ENCODE measurements at places on chromosomes 2 and 18.

DNA sequence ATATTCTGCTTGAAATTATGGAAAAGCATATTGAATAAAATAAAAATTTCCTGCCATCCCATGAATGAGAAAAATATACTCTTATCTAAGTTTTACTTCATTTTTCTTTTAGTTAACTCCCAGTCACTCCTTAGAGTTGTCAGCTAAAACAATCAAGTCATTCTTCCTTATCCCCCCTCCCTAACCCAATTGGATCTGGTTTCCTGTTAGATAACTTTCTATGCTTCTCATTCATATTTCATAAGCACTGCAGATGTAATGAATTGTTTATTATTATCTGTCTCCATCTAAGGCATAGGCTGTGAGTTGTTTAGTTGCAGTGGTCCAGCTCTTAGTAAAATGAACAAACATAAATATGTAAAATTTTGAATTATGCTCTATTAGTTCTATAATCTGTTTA, 244.0 kb upstream of the GCFC2 start:
- no peak for DNase-seq

DNA sequence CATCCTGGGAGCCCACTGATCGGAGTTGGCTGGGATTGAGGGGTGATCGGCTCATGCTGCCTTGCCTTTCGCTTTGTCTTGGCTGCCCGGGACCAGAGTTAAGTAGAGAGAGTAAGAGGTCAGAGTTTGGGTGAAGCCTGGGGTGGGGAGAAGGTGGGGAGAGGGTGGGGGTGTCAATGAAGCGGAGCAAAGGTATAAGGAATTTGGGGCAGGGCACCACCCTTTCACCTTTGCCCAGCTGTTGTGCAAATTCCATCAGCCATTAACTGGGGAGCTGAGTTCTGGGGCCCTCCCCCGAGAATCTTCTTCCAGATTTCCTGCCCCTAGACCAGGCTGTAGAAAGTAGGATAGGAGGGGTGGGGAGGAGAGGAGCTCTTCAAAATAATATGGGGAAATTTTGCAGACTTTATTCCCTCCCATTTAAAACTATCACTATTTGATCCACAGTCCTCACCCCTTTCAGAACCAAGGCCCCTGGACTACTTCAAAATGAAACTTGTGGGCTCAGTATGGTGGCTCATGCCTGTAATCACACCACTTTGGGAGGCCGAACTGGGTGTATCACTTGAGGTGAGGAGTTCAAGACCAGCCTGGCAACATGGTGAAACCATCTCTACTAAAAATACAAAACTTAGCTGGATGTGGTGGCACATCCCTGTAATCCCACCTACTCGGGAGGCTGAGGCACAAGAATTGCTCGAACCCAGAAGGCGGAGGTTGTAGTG, at the start of gene SLC23A3:
Gene SLC23A3, minus strand, starts transcription at position 100 of the 725 bp plus-strand sequence. Its CDS starts 45 bp downstream, at position 55.
- no peak for DNase-seq

GRCh38 chr2:173229086-173229485, 125.6 kb upstream of the CDCA7 start:
- no peak for DNase-seq

- no peak for DNase-seq
Observed at GRCh38 chr2:42834161-42834560, 41.8 kb upstream of the HAAO start.

- no peak for DNase-seq
Observed at GRCh38 chr2:127146820-127147502, 40.0 kb upstream of the BIN1 start.

GRCh38 chr2:109478906-109479493, 134.8 kb downstream of the SEPTIN10 start:
- no peak for DNase-seq

- DNase-seq = no peak
Observed at GRCh38 chr18:73826098-73826497, 321.5 kb downstream of the FBXO15 start.

GRCh38 chr2:11753452-11753885, 7.0 kb downstream of the LPIN1 start:
- DNase-seq = no peak

DNA sequence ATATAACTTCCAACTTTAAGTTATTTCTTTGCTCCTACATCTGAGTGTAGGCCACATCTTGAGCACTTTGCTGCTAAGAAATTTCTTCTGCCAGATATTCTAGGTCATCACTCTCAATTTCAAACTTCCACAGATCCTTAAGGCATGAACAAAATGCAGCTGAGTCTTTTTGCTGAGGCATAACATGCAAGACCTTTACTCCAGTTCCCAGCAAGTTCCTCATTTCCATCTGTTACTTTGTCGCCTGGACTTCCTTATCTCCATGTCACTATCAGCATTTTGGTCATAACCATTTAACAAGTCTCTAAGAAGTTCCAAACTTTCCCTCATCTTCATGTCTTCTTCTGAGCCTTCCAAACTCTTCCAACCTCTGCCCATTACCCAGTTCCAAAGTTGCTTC, 1077.3 kb upstream of the TMEFF2 start:
- no peak for DNase-seq

DNA sequence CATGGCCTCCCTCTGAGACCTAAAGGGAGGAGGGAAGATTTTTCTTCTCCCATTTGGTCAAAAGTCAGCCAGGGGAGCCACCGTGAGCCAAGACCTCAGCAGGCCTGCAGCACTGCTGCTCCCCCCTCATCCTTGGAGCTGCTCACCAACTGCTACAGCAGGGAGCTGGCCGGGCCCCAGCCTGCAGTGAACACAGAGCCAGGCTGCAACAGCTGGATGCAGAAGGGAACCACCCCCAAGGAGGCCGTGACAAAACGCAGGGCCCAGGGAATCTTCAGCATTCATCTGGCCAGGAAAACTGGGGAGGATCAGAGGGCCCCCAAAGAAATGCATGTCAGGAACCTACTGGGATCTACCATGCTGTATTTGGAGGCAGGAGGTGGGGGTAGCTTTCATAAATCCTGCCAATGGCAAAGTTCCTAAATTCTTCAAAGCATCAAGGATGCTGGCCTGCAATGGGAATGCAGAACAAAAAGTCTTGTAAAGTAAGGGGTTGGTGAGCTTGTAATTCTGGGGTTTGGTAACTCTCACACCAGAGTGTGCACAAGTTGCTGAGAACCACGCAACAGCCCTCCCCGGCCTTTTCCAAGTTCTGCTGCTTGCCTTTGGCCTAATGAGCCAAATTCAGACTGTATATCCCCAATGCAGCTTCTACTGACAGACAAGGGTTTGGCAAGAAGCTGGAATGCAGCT, 61.0 kb downstream of the CACNB4 start:
- DNase-seq = no peak

GRCh38 chr2:792687-793086, 115.5 kb upstream of the TMEM18 start:
- DNase-seq = no peak

DNA sequence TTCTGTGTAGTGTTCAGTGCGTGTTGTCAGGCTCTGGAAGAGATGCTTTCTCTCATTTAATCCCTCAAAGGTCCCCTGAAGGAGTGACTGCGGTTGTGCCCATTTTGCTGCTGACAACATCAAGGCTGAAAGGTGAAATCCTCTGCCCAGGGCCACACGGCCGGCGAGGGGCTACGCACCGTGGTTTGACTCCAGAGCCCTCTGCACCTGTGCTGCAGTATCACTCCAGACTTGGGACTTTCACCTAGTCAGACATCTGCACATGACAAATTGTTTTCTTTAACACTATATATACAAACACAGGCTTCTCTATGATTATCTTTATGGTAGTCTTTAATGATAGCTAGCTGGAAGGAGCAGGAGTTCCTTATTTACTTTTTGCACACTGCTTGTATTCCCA, 90.2 kb downstream of the ARMC9 start:
- DNase-seq = no peak

- DNase-seq = no peak
Observed at GRCh38 chr2:120485096-120485495, 139.2 kb downstream of the INHBB start.

GRCh38 chr2:101446869-101447268, 28.0 kb downstream of the RFX8 start:
- no peak for DNase-seq

- no peak for DNase-seq
Observed at GRCh38 chr18:68355637-68356036, 359.3 kb downstream of the TMX3 start.

DNA sequence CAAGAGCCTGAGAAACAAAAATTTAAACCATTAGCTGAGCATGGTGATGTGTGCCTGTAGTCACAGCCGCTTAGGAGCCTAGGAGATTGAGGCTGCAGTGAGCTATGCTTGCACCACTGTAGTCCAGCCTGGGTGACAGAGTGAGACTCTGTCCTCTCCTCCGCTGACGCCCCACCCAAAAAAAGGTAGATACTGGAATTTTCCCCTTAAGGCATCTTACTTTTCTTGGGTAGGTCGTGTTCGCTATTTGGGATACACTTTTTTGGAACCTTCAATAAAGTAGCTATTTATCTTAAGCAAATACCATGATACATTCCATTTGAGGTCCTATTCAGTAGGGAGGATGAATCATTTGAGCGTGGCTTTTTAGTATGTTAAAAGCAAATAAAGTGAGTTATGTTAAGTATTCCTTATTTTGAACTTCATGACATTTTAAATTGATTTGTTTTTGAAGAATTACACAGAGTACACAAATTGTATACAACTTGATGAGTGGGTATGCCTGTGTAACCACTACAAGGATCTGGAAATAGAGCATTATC, 38.7 kb downstream of the RALBP1 start:
- DNase-seq = no peak

- no peak for DNase-seq
Observed at GRCh38 chr18:9688036-9688741, 19.9 kb upstream of the RAB31 start.

DNA sequence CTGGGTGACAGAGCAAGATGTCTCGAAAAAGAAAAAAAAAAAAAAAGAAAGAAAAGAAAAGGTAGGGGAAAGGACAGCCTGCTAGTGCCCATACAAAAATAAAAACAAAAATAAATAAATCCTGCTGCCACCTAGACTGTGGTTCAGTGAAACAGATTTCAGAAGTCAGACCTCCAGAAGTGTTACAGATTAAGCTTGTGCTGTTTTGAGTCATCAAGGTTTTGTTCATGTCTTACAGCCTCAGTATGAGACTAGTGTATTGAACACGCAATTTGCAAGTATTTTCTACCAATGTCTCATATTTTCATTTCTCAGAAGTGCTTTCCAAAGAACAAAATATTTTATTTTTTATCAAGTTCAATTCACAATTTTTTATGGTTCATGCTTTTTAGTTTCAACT, 720.4 kb upstream of the GYPC start:
- no peak for DNase-seq

DNA sequence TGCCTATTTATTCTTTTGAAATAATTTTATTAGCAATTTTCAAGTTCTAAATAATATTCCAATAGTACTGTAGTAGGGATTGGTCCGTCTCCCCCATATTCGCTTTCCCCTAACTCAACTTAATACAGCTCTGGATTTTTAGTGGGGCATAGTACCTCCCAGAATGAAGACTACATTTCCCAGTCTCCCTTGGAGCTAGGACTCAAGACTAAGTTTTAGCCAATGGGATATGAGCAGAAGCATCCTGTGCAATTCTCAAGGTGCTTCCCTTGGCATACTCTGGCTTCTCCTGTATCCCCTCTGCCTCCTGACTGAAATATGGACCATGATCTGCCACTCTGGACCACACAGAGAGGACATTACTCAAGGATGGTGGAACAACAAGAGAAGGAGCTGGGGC, 24.1 kb downstream of the ST3GAL5 start:
- DNase-seq = no peak

DNA sequence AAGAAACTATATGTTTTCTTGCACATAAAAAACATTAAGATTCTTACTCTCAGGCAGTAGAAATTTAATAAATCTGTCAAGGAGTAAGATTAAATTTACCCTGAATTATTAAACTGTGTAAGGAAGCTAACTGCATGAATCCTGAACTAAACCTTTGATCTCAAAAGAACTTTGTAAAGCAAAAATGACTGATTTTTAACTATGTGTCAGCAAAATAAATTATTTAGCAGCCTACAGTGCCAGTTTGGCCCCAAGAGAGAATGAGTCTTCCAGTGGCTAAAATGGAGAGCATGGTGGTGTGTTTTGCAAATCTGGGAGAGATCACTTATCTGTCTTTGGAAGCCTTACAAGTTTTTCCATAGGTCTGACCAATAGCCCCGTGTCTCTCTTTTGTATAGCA, 190.7 kb downstream of the THSD7B start:
- DNase-seq = no peak

GRCh38 chr2:153028626-153029025, 310.2 kb downstream of the ARL6IP6 start:
- DNase-seq = no peak

GRCh38 chr18:13611142-13611600, 115.2 kb downstream of the FAM210A start:
- DNase-seq = no peak

DNA sequence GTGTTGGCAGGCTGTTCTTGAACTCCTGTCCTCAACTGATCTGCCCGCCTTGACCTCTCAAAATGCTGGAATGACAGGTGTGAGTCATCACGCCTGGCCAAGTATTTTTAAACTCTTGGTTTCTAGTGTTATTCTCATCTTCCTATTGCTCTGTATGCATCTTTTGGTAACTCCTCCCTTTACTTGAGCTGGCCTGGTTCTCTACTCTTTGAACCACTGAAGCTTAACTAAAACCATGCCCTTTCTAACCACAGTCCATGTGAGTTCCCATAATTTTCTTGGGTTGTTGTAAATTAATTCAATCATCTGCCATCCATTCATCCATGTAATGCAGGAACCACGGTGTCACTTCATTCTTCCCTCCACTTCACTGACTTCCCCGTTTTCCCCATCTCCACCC, 1131.3 kb downstream of the DPP10 start:
- DNase-seq = no peak

GRCh38 chr2:98568161-98568956, 40.0 kb downstream of the COA5 start:
- no peak for DNase-seq

GRCh38 chr2:16744521-16744920, 78.9 kb upstream of the CYRIA start:
- DNase-seq = no peak

- DNase-seq = no peak
Observed at GRCh38 chr2:44931198-44931780, 10.2 kb upstream of the SIX3 start.

- DNase-seq = no peak
Observed at GRCh38 chr2:173931751-173932150, 33.4 kb downstream of the SP3 start.

DNA sequence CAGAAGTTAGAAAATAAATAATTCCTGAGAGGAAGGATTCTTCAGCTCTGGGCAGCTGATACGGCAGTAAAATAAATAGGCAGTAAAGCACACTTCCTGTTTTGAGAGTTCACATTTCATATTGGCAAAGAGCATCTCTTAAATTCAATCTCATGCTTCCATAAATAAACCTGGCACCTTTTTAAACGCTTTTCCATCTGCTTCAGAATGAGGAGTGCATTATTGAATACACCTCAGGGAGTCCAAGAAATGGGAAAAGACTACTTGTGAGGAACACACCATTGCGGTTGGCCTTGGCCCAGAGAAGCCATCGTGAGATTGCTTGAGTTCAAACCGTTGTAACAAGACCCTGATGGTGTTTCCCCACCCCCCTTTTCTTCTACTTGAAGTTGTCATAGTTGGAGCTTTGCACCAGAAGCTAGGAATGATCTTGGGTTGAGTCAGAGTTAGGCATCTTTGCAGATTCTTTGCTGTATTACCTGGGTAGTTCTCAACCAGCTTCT, 123.9 kb downstream of the RDH14 start:
- DNase-seq = no peak

GRCh38 chr2:218233543-218233942, 16.6 kb downstream of the ARPC2 start:
- no peak for DNase-seq

- no peak for DNase-seq
Observed at GRCh38 chr2:49154140-49154539, at the start of gene FSHR. FSHR (minus strand) TSS chr2:49154515; CDS start chr2:49154417, 98 bp downstream.

Measured in iPS DF 6.9 (cell line).